ENCODE measurements at places on chromosomes 3 and 15.

DNA sequence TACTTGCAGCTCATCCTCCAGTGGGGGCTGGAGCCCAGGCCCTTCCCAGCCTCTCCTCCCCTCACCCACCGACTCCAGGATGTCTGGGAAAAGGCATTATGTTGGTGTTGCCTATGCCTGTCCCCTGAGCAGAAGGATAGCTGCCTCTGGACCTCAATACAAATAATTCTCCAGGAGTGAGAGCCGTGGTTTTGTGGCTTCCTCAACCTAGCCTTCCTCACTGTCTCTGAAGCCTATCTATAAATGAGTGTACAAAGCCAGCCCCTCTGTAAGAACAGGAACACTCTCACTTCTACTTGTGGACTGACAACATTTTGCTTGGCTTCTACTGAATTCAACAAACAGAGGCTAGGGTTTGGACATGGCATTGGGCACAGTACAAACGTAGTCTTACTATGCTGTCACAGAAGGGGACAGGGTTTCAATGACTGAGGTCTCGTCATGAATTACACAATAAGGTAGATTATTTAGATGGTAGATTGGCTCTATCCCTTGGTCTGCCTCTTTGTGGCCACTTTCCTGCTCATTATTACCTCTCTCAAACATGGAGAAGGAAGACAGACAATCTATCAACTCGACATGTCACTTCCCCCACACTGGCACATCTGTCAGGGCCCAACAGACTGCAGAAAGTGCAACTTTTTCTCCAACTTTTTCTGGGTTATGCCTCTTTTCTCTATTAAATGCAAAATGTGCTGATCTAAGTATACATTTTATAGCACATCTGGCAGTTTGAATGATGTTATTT is 82.8 kb upstream of the MEX3B start:
- no peak for DNase-seq

DNA sequence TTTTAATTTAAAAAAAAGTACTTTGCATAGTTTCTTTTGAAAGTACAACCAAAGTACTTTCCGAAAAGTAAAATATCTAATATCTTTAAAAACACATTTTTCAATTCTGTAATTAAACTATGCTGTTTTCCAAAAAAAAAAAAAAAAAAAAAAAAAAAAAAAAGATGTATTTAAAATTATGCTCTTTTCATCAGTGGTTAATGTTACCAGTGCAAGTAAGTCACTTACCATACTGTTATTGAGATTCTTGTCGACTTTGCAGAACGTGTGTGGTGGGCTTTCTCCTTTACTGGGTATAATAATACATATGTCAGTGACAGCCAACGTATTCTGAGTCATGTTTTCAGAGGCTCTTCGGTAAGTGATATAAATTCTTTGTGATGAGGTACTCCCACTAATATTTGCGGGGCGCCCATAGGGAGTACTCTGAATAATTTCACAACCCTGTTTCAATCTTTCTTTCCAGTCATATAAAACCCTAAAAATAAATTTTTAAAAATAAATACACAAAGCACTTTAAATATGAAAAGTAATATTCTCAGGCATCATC is 39.9 kb downstream of the DENND4A start:
- no peak for DNase-seq

- DNase-seq: no peak
Measured at GRCh38 chr3:80232760-80233159, 465.0 kb upstream of the ROBO1 start.

DNA sequence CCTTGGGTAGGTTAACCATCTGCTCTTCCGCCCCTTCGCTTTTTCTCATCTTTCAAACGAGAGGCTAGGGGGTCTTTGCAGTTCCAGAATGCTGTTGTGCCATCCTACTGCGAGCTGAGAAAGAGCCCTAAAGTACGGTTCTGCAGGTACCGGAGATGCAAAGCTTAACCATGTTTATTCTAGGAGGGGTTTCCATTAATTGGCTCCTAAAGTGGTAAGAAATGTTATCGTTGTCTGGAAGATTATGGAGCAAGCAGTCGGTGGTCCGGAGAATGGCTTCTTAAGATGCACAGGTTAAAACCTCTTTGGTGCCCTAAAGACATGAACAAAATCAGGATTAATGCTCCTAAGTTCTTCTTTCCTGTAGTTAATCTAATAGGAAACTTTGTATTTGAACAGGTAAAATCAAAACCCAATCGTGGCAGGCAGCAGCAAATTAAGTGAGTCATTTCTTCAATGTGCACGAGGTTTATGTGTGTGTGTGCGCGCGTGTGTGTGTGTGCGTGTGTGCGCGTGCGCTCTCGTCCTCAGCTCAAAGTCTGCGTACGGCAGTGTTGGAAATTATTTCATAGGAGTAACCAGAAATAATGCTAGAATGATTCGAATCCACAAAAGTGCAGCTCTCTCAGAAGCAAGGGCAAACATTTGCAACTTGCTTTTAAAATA is 772 bp downstream of the FAM81A start:
- DNase-seq: no peak

GRCh38 chr15:69119001-69119400 is 41.4 kb upstream of the GLCE start:
- no peak for DNase-seq

DNA sequence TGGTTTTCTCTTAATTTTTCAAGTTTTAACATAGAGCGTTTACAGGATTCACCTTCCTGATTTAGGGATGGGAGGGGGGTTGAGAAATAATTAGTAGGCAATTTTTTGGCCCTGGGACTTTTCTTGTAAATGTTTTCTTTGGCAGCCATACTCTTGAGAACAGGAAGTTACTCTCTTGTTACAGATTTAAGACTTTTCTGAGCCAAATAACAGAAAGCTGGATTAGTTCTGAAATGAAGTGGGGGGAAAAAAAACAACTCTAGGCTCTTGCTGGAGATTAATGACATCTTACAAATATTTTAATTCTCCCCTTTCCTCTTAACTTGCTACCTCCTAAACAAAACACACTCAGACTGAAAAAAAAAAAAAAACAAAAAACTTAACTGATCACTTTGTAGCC is 13.8 kb upstream of the POLR2M start:
- no peak for DNase-seq

- DNase-seq: no peak
Measured at GRCh38 chr3:131444180-131444579, 58.6 kb downstream of the MRPL3 start.

DNA sequence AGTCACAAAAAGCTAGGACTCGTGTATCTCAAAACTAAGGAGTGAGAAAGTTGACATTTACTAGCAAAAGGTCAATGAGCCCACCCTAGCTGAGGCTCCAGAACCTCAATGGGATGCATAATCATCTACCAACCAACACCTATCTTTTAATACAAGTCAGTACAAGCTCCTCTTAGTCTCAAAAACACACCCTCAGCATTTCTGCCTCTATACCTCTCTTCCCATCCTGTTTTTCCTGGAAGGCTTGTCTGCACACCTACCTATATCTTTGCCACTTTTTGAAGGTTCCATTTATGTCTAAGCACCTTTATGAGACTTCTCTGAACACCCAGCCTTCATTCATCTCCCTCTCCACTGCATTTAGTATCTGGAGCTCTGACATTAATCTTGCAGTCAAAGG is 10.0 kb downstream of the WWTR1 start:
- DNase-seq: no peak

DNA sequence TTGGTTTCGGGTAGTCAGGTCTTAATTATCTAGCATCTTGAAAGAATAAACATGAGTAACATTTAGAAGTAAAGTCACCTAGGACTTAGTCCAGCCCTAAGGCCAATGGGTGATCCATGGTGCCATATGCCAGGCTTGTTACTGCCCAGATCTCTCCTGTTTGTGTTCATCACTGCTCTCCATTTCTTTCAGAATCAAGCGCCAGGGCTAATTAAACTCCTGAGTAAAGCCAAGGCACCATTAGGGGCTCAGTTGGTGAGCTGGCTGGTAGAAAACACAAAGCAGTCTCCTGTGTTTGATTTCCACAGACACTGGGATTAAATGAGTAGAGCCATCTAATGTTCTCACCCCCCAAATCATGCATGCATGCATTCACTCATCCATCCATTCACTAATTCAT is 11.3 kb downstream of the CYP19A1 start:
- no peak for DNase-seq

DNA sequence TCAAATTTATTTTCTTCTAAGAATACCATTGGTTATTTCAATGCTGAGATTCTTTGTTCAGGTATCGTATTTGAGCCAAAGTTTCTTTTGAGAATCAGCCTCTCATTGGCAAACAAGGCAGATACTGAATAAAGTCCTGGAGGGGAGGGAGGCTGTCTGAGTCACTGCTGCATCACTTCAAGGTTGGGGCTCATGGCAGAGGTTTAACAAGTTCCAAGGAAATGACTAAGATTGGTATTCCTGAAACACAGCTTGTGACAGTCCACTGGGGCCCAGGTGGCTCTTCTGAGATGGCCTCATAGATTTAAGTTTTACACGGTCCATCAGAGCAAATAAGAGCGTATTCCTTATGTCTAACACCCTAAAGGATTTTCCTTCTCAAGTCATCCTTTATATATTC is 213.8 kb upstream of the STAC start:
- no peak for DNase-seq

DNA sequence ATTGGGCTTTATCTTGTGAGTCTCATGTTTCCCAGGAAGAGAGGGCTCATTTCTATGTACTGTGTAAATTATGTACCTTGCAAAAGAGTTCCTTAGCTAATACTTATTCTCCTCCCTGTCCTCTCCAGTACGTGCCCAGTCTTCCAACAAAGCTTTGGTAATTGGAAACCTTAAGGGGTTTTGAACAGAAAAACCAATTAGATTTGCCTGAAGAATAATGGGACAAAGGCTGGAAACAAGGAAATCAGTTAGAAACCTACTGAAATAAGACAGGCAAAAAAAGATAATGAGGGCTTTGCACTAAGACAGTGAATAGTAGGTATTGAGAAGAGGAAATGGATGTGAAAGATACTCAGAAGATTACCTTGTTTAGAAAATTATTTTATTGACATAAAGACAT is 82.5 kb downstream of the SPRED1 start:
- DNase-seq: no peak

DNA sequence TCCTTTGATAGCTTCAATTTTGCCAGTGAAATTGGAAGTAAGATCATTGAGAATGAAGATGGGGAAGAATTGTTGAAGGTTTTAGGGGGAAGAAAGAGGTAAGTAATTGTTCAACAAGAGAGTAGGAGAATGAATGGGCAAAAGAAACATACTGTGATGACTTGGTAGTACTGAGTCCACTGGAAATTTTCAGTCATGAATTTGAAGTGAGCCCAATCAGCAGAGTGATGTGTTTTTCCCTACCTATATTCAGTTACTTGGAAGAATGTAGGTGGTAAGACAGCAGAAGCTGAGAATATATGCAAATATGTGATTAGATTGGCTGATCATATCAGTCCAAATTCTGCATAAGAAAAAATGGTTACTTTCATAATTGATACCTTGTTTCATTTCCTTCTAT is 569.6 kb downstream of the AGBL1 start:
- DNase-seq: no peak

DNA sequence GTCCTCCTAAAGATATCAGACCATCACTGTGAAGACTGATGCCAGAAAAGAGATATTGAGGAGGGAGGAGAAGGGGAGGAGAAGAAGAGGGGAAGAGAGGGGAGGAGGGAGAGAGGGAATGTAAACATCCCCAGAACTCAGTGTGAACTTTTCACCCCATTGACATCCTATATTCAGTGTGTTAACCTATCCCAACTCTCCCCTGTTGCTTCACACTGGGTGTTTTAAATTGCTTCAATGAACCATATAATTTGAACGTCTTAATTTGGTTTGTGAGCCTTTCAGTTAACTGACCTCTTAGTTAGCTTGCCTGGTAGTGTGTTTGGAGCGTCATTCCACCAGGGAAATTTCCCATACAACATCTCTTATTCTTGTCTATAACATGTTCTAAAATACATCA is 29.8 kb upstream of the PTPRG start:
- no peak for DNase-seq

DNA sequence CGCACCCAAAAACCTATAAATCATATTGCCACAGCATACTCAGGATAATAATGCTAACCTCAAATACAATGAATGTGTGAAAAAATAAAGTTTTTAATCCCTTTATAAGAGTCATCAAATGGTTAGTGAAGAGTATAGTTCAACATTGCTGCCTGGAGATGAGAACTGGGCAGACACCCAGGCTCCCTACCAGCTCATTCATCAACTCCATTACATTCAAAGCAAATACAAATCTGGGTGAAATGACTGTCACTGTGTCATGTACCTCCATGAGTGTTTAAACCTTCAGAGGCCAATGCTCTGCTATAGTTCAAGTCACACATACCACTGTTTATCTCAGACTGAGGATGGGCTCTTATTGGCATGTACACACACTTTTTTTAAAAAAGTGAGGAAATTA is 167.2 kb upstream of the KCNMB2 start:
- no peak for DNase-seq

DNA sequence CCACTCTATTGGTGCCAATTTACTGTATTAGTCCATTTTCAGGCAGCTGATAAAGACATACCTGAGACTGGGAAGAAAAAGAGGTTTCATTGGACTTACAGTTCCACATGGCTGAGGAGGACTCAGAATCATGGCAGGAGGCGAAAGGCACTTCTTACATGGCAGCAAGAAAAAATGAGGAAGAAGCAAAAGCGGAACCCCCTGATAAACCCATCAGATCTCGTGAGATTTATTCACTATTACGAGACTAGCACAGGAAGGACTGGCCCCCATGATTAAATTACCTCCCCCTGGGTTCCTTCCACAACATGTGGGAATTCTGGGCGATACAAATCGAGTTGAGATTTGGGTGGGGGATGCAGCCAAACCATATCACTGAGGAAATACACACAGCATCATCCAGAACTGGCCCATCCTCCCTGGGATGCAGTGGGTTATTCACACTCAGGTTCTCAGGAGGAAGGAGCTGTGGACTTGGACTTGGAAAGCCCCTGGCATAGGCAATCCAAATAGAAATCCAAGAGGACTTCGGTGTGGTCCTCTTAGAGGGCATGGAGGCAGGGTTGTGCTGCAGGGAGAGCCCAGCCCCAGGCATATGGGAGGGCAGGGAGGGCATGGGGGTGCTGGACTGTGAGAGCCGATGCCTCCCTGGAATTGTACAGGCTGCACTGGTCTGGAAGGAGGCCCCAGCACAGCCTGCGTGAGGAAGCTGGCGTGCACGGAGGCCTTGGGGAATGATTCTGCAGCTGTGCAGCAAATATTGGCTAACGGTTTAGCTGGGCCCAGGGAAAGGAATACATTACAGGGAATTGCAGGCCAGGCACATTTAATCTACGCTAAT is 62.9 kb downstream of the EFCAB12 start:
- DNase-seq: no peak

GRCh38 chr15:71530116-71530515 is 280.2 kb upstream of the NR2E3 start:
- no peak for DNase-seq

DNA sequence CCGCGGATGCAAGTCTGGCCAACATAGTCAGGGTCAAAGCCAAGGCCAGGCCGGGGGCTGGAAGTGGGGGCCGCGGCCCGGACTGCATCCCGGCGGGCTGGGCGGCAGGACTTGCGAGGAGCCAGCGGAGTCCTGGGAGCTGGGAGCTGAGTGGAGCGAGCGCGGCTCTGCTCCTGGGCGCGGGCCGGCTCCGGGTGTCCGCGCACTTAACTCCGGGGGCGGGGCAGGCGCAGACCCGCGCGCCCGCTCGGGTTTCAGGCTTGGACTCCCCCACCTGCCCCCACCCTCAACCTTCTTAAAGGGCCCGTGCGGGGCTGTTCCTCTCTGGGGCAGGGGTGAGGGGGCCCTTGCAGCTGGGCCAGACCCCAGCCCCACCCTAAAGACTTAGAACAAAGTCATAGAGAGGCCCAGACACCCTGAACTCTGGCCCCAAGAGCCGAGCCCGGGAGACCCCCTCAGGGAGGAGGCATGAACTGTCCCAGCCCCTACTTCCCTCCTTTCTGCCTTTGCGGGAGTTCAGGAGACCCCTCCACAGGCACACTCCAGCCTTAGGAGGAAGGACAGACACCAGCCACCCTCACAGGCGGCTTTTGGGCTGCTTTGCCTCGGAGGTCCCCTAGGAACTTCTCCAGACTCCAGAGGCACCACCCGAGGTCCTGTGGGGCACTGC is at the start of gene CSPG4:
Gene CSPG4, minus strand, starts transcription at position 181 of the 670 bp plus-strand sequence. Its CDS starts 93 bp downstream, at position 88.
- DNase-seq: no peak

All from NCI-H2171 (cell line).